ENCODE measurements at places on chromosomes 2 and 18.

DNA sequence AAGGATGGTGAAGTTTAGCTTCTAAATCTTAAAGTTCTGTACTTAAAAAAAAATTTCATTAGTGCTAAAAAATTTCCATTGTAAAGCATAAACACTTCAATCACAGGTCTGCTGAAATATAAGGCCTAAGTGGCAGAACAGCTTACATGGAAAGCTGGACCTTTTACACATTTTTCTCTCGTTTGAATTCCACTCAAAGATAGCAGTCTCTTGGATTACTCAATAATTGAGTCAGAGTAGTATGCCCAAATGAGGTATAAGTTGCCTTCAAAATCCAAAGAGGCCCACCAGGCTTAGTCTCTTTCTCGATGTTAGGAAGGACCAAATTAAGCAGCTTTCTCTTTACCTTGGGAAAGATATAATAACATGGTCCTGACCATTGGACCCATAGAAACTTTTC, 220.4 kb upstream of the CWC22 start:
- no peak for DNase-seq

GRCh38 chr18:5142131-5142530, 54.9 kb downstream of the AKAIN1 start:
- no peak for DNase-seq

GRCh38 chr2:17115466-17115865, 402.8 kb downstream of the RAD51AP2 start:
- no peak for DNase-seq

- DNase-seq = peak; percentile 38
Observed at GRCh38 chr2:237475704-237476141, 11.3 kb upstream of the MLPH start.

- DNase-seq = no peak
Observed at GRCh38 chr2:120014226-120014980, 1.5 kb downstream of the EPB41L5 start.

GRCh38 chr18:44520981-44521667, 159.6 kb upstream of the SETBP1 start:
- no peak for DNase-seq

DNA sequence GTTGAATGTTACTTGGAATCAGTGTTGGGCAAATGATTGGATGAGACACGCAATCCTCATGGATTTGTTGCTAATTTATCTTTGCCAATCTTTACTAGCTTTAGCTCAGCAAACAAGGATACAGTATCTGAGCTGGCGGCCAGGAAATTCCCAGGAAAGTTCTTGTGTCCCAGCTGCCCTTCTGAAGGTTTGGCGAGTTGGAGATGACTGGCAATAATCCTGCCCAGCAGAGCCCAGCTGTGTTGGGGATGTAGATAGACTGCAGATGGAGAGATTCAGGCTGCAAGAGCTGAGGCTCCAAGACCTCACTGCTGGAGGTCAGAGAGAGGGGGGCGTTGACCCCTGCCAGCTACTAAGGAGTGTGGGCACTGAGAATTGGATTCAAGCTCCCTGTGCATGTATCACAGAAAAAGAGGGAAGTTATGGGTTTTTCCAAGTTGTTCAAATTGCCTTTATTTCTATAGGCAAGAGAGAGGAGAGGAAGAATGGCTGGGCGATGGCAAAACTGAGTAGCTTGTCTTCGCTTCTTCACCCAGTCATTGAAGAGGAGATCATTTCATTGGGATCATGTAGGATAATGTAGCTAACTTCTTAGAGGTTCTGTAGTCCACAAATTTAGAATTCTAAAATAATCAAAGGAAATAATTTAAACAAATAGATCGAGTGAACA, 506.8 kb upstream of the LRATD1 start:
- no peak for DNase-seq

- peak; percentile 69 for DNase-seq
Observed at GRCh38 chr2:218648088-218648786, 11.2 kb downstream of the ZNF142 start.

DNA sequence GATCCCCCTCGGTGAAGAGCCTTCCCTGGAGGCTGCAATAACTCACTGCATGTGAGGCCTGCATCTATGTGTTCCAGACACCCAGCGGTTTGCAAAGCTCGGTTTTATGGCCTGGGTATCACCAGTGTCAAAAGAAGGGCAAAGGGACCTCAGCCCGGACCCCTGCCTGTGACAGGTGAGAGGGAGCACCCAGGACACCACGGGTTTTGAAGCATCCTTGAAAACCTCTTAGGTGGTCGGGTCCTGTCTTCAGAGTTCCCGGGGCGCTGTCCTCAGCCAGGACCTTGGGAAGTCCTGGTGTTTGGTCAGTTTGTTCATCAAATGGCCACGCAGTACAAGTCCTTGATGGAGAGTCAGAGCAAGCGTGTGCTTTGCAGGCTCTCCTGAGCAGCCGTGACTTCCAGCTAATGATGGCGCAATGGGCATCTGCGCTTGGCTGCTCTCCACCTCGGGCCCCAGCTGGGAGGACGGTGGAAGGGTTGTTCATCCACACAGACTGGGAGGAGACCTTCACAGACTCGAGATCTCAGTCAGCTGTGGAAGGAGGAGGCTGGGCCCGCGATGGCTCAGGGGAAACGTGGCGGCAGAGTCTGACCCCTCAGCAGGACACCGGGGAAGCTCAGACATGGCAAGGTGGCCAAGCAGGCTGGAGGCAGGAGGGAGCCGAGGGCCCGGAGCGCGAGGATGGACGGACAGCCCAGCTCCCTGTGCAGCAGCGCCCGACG, 113.1 kb upstream of the GPC1 start:
- no peak for DNase-seq

DNA sequence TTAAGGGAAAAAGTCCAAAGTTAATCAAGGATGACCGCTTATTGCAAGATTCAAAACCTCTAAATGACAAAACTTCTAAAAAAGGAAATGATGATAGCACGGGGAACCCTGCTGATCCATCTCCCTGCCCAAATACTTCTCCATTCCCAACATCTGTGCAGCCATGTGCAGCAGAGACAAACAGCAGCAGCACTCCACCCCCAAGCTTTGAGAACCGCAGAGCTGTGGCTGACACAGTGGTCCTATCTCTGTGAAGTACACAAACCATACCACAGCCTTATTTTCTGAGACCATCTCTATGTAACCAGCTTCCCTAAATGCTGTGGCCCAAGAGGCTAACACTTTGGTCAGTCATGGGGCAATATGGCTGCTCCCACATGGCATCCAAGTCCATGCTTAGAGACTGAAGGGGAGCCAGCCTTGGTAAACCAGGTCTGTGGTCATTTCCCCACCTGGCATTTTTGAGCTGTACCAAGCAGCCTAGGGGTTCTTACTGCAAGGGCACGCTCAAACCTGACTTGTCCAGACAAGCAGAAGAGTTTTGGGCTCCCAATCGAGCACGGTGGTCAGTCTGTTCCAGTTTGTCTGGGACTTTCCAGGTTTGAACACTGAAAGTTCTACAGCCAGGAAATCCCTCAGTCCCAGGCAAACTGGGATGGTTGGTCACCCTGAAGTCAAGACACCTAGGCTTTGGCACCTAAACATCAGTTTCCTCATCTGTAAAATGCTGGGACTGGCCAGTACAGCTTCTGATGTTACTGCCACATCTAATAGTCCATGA, 17.1 kb upstream of the NFE2L2 start:
- peak; percentile 43 for DNase-seq
